ENCODE measurements at places on chromosomes 13 and 19.

- no peak for DNase-seq
Observed at GRCh38 chr19:42512130-42512636, 16.1 kb downstream of the CEACAM1 start.

DNA sequence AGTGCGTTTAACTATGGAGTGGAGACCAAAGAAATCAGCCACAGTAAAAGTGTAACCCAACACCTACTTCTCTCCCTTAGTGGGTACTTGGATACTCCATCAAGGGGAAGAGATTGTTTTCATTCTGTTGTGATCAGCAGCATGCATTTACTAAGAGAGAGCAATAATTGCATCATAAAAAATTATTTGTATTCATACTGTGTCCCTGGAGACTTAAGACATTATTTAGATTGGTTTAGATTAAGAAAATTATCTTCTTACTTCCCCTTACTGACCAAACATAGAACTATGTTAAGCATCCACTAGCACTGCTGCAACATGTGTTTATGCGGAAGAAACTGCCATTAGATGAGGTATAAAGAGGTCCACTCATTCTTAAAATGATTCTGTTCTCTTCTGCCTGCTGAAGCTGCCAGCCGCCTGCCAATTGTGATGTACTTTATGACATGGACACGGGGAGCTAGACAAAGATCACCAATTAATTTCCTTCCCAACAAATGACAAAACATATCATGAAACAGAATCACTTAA lies 738.5 kb downstream of the DIAPH3 start:
- no peak for DNase-seq

DNA sequence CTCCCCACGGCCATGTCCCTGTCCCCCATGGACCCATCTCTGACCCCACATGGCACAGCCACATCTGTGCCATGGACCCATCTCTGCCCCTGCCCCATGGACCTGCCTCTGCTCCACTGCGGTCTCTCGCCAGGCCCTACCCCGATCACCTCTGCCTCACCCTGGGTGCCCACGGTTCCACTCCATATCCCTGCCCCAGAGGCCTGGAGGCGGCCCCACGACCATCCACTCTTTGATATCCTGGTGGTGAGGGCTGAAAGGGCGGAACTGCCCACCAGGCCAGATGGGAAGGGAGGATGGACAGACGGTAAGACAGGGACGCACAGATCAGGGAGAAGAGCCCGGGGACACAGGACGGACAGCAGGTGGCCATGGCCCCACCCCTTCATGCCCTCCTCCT lies 327 bp downstream of the PTGER1 start:
- no peak for DNase-seq

DNA sequence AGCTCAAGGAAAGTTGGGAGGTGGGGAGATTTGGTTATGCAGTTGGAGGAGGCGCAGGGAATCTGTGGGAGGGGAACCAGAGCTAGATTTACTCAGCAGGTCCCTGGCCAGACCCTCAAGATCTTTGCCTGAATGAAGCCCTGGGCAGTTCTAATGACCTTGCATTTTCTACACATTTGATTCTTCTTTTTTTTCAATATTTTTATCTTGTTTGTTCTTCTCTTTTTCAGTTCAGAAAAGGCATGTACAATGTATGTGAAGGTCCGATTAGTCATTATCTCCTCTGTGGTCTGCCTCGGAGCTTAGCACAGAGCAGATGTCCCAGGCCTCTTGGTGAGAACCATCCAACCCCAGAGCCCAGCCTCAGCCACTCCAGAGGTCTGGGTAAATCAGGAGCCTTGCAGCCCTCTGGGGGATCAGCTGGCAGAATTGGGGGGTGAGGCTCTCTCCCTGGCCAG lies 24.2 kb downstream of the SERP2 start:
- DNase-seq: no peak

- DNase-seq: no peak
Observed at GRCh38 chr13:45102136-45102507, 18.2 kb upstream of the GTF2F2 start.

GRCh38 chr19:54172471-54173358 lies at the start of gene TMC4:
Gene TMC4, minus strand, starts transcription at chr19:54173160. Its CDS starts 43 bp downstream, at chr19:54173117.
- no peak for DNase-seq

DNA sequence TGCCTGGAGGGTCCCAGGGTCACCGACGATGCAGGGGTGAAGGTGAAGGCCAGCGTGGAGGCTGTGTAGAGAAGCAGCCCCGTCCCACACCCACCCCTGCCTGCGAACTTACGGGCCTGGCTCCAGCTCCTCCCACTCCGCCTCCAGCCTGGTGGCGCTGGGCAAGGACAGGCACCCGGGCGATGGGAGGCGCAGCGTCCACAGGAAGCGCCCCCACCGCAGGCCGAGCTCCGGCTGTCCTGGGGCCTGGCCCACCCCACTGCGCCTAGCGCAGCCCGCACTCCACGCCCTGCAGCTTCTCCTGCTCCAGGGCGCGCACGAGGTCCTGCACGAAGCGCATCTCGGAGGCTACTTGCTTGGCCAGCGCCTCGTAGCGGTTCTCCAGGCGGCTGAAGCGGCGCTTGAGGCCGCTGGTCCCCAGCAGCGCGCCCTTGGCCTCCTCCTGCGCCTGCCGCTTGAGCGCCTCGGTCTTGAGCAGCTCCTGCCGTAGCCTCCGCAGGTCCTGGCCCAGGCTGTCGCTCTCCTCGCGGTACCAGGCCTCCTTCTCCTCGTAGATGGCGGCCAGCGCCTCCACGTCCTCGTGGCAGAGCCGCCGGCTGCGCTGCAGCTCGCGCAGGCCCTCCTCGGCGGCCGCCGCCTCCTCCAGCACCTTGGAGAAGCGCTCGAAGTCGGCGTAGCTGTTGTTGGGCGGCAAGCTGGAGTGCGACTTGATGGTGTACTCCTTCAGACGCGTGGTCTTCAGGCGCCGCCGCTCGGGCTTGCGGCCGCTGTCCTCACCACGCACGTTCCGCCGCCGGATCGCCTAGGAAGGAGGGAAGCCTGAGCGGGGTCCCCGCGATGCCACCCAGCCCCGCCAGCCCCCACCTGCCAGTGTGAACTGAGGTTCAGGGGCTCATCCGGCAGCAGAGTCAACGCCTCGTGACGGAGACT lies 11.8 kb downstream of the DAPK3 start:
- no peak for DNase-seq

DNA sequence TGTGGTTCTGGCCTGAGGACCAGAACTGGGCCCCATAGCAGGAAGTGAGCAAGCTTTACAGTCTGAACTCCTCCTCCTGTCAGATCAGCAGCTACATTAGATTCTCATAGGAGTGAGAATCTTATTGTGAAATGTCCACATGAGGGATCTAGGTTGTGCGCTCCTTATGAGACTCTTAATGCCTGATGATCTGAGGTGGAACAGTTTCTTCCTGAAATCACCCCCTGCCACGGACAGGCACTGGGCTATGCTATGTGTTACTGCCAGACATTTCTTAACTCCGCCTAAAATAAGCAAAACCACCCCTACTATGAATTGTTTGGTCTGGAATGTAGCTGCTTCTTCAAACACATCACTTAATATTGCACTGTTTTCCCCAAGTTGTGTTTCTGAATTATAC lies 4.6 kb downstream of the FBXL3 start:
- DNase-seq: no peak

GRCh38 chr19:3333662-3334061 lies 32.7 kb upstream of the NFIC start:
- no peak for DNase-seq

DNA sequence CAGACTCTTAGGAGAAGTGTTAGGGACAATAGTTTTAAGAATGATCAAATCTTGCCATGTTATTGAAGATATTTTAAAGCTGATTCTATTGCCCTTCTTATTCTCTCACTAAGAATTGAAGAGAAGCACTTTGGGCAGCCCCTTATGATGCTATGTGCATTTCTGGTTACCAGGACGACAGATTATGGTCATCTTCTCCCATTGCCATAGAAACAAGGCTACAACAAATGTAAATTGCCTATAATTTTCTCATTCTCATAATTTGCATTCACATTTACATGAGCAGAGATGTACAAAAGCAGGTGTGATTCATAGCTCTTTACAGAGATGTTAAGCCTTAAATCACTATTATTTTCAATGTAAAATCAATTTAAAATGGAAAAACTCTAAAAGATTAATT lies 137.3 kb upstream of the PCDH9 start:
- no peak for DNase-seq

DNA sequence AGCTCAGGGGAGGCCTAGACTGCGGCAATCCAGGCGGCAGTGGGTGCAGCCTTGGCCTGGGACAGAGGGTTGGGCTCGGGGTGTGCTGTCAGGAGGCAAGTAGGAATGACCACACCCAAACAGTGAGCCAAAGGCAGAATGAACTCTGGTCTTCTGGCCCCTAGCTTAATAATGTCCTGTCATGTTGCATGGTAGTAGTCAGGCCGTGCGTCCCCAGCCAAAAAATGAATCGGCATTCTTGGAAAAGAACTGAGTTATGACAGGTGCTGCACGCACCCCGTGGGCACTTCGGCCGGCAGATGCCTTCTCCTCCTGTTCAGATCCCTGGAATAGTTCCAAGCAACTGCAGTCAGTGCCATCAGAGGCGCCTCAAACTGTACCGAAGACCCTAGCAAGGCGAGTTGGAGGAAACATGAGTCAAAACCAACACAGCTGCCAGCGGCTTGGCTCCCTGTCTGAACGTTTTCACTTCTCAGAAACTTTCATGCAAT lies 55.9 kb downstream of the ATP7B start:
- DNase-seq: no peak

DNA sequence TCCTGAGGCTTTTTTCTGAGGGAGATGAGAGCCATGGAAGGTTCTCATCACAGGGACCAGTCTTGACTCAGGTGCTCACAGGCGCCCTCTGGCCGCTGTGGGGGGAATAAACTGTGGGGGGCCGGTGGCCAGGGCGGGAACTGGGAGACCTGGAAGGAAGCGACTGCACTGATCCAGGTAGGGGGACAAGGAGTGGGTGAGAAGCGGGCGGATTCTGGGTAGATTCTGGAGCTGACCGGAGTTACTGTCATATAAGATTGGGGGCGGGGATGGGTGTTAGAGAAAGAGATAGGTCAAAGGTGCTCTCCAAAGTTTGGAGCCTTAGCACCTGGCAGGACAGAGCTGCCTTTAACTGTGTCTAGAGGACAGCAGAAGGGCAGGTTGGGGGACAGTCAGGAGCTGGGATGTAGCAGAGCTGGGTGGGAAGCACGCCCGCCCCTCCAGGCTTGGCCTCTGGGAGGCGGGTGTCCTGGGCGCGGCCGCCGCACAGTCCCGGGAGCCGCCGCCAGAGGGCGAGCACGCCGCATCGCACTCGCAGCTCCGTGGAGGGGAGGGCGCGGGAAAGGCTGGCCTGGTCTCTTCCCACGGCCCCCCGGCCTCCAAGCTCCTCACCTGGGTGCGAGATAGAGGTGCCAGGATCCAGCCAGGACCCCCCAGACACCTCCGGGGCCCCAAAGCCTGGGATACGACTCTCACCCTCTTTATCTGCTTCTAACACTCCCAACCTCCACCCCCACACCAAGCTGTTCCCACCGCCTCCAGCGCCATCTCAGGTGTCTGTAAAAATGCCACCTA lies 4.2 kb upstream of the DAND5 start:
- peak; percentile 67 for DNase-seq
